Muscle of back (tissue), 13 donors: ENCODE measurements at places on chromosomes 4 and X.

DNA sequence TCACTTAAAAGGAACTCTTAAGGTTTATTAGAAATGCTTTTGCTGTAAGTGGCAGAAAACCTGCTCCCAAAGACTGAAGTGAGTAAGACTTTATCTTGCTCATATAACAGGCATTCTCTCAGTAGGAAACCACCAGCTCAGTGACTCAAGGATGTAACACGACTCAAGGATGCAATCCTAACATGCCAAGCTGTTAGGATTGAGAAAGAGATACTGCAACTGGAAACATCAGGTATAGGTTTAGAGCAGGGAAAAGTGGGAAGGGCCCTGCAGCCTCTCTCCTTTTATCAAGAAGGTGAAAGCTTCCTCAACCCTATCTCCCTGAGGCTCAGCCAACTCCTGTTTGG lies 11.9 kb upstream of the SLC9A7 start:
- DNase-seq = no peak

GRCh38 chr4:93771640-93772411 lies 56.7 kb upstream of the ATOH1 start:
- no peak for DNase-seq

GRCh38 chr4:1715002-1715758 lies 3.1 kb upstream of the SLBP start:
- peak; percentile 33 for DNase-seq

DNA sequence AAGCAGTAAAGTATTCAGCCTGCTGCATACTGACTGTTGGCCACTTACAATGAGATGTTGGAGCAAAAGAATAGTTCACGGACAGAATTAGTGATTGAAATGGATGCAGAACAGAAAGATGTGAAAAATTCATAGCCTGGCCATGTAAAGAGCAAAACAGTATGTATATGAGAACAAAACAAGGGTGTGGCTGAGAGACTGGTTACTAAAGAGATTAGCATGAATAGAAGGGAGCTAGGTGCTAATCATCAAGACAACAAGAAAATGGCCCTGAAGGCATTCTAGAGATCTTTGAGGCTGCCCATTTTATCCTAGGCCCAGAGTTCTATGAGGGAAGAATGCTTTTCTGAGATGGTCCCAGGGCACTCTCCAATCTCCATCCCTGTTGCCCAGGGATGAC lies 208.5 kb downstream of the ARHGEF9 start:
- no peak for DNase-seq

DNA sequence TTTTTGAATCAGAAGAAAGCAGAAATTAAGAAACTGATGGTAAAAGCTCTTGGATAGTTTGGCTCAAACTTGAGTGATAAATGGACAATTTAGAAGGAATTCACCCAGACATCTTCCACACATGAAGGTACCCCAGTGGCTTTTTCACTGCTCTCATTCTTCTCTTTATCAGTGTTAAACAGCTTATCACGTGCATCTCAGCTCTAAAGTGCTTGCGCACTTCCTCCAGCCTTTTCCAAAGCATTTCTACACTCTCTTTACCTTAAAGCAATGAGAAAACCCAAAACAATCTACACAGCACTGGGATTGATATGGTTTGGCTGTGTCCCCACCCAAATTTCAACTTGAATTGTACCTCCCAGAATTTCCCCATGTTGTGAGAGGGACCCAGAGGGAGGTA lies 509.1 kb upstream of the FAT1 start:
- DNase-seq = no peak

- DNase-seq = peak; percentile 82
Observed at GRCh38 chr4:41212616-41213203, 1.6 kb downstream of the APBB2 start.

GRCh38 chr4:16991450-16991849 lies 93.0 kb upstream of the LDB2 start:
- no peak for DNase-seq

DNA sequence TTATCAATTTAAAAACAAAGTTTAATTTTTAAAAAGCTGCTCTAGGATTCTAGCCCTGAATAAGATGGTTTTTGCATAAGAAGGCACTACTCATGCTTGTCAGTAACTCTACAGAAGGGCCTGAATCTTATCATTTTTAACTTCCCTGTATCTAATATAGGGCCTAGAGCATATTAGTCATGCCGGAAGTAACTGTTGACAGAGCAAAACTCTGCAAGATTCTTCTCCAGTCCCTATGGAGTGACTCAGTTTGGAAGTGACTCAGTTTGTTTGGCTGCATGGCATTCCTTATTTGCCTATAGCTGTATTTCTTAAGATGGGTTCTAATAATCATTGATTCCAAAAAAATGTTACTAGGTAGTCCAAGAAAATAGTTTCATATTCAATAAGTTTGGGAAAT lies 431.8 kb upstream of the HTR2C start:
- DNase-seq = no peak

GRCh38 chr4:111693758-111694157 lies 451.5 kb upstream of the FAM241A start:
- DNase-seq = no peak

DNA sequence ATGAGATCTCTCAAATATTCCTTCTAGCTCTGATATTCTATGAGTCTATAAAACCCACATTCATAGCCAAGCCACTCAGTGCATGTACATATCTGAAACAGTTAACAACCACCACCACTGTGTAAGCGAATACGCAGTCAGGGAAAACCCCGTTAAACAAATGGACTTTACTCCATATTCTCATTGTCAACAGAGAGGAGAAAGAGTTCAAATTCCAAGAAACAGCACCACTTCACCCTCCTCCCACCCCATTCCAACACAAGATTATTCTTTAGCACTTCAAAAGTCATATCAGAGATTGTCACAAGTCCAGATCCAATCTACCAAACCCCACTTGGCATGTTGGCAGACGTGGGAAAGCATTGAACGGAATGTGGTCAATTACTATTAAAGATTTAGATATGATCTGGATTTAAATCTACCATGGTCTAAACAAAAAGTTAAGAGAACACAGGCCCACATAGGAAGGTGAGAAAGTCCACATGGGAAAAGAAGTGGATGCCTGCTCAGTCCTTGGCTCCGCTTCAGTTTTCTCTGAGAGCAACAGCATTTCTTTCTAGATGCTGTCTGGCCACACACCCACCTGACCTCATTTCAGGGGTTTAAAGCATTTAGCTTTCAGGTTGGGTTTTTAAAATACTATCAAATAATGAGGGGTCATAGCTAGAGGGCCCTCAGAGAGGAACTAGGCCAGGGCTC lies 39.8 kb upstream of the KLHL13 start:
- no peak for DNase-seq

DNA sequence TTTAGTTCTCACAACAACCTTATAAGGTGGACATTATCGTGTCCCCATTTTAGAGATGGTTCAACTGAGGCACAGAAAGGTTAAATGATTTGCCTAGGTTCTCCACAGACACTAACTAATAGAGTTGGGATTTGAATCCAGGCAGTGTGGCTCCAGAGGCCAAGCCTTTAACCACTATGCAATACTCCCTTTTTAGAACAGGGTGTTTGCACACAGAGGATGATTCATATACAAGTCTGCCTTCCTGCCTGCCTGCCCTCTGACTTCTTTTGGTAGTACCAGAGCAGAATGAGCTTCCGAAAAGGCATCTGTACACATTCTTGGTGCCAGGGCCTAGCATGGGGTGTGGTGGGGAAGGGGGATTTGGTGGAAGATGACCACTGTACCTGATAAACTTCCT lies 150.8 kb upstream of the ARHGEF9 start:
- no peak for DNase-seq

DNA sequence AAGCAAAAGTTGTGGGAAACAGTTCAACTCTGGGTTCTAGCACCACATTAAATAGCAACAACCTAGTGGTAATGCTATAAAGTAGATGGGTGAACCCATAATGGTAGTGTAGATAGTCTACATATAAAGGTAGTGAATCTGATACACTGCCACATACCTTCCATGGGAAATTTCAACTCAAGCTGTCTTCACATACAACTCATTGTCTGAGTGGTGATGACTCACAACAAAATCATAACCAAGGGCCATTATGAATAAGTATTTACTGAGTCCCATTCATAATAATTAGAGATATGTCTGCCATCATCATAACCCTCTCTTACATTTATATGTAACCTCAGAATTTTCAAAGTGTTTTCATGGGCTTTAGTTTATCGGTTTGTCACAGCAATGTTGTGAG lies 34.8 kb downstream of the EGF start:
- no peak for DNase-seq

DNA sequence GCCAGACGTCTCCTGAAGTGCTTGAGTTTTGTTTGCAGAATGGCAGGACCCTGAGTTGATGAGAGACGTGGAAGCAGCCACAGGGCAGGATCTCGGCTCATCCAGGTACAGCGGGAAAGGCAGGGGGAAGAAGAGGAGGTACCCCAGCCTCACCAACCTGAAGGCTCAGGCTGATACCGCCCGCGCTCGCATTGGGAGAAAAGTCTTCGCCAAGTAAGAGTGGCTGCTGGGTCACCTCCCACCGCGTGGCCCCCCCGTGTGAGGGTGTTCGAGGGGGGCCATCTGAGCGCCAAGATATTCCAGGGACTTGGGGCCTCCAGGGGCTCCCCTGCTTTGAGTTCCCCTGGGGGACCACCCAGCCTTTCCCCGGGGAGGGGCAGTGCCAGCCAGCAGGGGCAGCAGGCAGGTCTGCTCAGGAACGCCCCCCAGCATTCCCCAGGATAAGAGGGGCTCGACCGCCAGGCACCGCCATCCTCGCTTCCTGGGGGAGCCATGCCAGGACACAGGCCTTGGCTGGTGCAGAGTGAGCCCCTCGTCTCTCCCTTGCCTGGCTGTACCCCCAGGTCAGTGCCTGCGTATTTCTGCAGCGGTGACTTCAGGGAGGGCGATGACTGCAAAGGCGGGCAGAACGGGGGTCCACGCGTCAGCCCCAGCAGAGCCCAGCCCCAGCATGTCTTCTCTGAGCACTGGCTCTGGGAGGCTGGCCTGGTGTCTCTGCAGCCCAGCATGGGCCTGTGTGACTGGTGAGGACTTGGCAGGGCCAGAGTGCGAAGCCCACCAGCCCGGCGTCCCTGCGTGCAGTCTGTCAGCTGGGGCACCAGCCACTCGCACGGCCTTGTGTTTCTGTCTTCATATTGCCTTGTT lies 22.3 kb downstream of the NKX1-1 start:
- DNase-seq = no peak

DNA sequence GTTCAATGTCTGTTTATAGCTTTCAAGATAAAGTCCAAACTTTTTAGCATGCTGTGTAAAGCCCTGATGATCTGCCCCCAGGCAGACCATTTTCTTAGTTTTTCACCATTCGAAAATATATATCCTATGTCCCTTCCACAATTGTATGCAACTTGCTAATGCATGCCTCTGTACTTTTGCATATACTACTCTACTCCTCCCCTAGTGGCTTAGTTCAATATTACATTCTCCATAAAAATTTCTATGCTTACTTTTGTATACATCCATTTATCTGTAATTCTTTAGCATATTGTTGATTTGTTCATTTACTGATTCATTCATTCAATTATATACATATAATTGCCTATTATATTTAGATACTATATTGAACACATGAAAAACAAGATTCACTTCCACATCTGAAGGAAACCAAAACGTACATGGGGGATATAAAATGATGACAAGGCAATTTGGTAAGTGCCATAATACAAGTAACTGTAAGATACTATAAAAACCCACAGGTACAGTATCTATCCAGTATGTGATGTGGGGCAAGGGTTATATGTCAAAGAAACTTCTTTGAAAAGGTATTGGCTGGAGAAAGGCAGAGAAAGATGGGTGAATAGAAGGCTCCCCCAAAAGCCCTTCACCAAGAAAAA lies 902.5 kb downstream of the FAM133A start:
- DNase-seq = no peak

- DNase-seq = no peak
Observed at GRCh38 chrX:81205551-81205950, 3.6 kb downstream of the SH3BGRL start.

GRCh38 chr4:137531168-137531985 lies 917 bp downstream of the PCDH18 start:
- peak; percentile 69 for DNase-seq

DNA sequence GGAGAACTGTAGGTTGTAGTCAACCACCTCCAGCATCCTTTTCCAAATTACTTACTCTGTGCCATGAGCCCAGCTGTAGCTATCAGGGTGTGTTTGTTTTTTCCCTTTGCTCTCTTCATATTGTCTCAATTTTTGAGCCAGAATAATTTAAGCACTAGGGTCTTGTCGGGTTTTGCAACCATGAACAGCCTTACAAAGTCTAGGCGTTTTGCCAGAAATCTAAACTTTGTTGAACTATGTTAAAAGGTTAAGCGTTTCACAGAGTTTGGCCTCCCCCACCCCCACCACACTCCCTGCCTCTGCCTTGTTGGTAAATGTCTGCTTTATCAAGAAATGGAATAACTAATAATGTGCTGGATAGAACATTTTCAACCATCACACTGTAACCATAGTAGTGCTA lies 190.6 kb upstream of the TTC29 start:
- peak; percentile 49 for DNase-seq

GRCh38 chr4:166527500-166527899 lies 654.5 kb downstream of the TLL1 start:
- DNase-seq = no peak

DNA sequence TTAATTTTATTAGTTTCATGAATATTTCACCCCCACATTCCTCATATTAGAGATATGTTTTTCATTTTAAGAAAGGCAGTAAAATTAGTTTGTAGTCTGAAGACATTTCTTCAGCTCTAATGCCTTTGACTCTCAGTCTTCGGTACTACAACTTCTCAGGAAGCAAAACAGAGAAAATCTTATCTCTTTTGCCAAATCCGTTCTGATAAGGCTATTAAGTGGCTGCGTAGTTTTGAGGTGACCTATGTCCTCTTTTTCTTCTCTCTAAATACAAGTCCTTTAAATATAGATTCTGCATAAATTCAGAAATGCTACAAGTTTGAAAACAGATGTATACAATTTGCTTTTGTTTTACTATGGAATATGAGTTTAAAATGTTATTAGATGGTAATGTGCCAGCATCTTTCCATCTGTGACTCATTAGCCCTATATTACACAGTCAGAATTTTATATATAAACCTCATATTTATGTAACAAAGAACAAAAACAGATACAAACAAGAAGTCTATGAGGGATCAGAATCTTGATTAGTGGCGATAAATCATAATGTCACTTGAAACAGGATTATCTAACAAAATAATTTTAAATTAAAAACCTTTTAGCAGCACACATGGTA lies 181.2 kb upstream of the ETNPPL start:
- DNase-seq = peak; percentile 25

DNA sequence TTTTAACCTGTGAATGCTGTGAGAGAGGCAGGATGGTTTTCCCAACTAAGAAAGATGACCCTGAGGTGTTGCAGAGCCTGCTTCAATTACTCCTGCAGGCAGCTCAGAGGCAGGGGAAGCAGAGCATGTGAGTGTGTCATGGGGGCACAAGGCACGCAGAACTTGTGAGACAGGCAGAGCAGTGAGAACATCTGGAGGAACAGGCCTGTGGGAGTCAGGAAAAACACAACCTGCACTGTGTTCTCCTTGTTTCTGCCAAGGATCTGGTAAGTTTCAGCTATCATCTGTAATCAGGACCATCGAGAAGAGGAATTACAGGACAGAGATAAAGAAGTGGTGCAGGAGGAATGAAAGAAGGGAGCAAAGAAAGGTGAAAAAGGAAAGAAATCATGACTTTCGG lies 741.8 kb upstream of the INTU start:
- DNase-seq = peak; percentile 14
